ENCODE measurements at places on chromosomes 5 and 9.

GRCh38 chr9:125789196-125789595 is 42.0 kb downstream of the PBX3 start:
- DNase-seq: no peak

DNA sequence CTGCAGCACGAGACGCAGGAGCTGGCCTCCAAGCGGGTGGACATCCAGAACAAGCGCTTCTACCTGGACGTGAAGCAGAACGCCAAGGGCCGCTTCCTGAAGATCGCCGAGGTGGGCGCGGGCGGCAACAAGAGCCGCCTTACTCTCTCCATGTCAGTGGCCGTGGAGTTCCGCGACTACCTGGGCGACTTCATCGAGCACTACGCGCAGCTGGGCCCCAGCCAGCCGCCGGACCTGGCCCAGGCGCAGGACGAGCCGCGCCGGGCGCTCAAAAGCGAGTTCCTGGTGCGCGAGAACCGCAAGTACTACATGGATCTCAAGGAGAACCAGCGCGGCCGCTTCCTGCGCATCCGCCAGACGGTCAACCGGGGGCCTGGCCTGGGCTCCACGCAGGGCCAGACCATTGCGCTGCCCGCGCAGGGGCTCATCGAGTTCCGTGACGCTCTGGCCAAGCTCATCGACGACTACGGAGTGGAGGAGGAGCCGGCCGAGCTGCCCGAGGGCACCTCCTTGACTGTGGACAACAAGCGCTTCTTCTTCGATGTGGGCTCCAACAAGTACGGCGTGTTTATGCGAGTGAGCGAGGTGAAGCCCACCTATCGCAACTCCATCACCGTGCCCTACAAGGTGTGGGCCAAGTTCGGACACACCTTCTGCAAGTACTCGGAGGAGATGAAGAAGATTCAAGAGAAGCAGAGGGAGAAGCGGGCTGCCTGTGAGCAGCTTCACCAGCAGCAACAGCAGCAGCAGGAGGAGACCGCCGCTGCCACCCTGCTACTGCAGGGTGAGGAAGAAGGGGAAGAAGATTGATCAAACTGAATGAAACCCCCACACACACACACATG is 654 bp downstream of the PURA start:
- DNase-seq: peak; percentile 42

DNA sequence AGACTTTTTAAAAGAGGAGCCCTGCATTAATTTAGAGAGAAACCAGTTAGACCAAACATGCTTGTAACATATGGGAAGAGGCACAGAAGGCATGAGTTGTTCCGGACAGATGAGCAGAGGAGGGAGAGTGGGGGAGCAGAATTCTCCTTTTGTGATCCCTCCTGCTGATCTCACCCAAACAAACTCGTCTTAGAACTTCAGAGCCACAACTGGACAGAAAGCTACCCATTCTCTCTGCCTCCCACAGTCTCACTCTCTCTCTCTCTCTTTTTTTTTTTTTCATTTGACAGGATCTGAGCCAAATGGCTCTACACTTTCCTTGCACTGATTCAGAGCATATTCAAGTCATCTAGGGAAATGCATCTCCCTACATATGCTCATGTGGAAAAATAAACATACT is 196.0 kb upstream of the PAPPA start:
- DNase-seq: no peak

DNA sequence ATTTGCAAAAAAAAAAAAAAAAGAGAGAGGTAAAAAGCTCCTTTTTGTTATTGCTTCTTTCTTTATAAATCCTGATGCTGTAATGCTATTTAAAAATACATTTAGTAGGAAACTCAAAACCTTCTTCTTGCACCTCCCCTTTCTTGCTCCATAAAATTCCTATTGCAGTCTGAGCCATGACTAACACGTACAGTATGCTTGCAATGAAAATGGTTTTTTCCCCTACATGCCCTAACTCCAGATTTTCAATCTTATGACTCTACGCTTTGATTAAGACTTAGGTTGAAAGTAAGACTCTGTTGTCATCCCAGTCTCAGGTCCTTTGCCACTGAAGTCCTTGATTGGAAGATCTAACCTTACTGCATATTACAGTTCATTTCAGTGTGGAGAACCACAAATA is 23.9 kb downstream of the FGF10 start:
- DNase-seq: no peak

DNA sequence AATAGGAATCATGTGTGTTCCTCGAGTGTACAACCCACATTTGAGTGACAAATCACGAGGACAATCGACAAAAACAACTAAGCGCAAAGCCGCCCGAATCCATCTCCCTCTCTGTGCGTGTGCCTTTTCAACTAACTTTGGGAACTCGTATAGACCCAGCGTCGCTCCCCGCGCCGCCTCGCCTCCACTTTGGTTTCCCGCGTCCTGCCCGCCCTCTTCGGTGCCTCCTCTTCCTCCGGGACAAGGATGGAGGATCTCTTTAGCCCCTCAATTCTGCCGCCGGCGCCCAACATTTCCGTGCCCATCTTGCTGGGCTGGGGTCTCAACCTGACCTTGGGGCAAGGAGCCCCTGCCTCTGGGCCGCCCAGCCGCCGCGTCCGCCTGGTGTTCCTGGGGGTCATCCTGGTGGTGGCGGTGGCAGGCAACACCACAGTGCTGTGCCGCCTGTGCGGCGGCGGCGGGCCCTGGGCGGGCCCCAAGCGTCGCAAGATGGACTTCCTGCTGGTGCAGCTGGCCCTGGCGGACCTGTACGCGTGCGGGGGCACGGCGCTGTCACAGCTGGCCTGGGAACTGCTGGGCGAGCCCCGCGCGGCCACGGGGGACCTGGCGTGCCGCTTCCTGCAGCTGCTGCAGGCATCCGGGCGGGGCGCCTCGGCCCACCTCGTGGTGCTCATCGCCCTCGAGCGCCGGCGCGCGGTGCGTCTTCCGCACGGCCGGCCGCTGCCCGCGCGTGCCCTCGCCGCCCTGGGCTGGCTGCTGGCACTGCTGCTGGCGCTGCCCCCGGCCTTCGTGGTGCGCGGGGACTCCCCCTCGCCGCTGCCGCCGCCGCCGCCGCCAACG is at the start of gene GPR150:
TSS of gene GPR150 (plus strand) at position 58 of the 840 bp plus-strand sequence. CDS start at position 247, 189 bp downstream.
- DNase-seq: peak; percentile 44
